NCI-H2029 treated with DMSO at 0.1 percent for 48 hours (cell line): ENCODE measurements at places on chromosomes 7 and 10.

DNA sequence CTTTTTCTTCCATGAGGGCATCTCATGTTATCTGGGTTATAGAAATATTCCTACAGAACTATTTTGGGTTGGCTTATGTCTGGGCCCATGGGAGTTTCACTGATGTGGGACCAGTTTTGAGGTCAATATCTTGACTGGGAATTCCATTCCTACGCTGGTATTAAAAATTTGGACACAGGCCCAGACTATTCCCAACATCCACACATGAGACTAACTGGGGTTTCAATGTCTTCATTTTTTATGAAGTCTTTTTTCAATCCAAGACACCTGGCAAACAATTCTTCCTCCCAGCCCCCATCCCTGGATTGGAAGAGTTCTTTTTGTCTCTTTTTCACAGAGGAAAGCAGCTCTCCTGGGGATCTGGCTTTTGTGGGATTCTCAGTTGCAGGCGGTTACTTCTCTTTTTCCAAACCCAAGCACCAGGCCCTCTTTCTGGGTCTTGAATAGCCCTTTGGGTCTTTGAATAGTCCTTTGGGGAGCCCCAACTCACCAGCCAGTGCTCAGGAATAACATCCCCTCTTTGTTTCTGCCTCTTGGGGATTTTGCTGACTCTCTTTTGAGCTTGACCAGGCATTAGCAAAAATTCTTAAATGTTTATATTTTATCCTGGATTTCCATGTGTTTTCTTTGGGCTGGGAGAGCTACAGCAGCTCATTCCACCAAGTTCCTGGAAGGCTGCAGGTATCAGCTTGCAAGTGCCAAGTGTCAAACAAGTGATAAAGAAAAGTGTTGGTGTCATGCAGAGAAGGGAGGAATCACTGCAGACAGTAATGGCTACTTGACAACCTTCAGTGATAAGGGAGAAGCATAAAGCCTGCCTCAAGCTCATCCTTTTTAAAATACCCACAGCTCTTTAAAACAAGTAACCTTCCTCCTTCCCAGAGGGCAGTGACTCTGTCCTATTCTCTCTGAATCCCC lies 234.3 kb downstream of the ADAM12 start:
- no peak for DNase-seq

- DNase-seq: peak; percentile 97
These were observed 2.6 kb downstream of the PRLHR start for GRCh38 chr10:118592675-118593330.

GRCh38 chr10:44993226-44993921 lies 7.3 kb upstream of the ZNF22 start:
- no peak for DNase-seq

GRCh38 chr7:30646154-30646553 lies 36.1 kb downstream of the CRHR2 start:
- DNase-seq: no peak

GRCh38 chr7:70082099-70082611 lies 483.9 kb downstream of the AUTS2 start:
- DNase-seq: no peak

- peak; percentile 42 for DNase-seq
These were observed 189.6 kb downstream of the AUTS2 start for GRCh38 chr7:69787736-69788431.

DNA sequence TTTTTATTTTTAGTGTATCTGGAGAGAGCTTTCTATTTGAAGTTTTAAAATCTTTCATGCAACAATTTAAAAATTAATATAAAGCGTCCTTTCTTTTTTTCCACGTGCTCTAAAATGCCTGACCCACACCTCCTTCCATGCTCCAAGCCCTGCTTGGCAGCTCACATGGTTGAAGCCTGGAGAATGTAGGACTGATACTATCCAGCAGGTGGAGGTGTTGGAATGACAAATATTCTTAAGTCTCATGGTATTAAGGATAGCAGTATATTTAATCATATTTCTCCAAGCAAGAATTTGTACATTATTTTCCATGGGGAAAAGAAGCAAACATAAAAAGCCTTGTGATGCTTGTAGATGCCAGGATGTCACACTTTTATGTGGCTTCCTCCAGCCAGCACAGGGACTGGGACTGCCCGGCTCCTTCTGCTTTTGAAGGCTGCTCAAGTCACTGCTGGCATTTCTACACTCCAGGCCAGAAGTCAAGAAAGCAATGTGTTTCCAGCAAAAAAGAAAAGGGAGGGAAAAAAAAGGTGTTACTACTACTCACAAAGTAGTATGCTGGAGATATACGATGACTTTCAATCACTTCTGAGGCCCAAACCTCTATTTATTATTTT lies 49.7 kb downstream of the BZW2 start:
- no peak for DNase-seq

DNA sequence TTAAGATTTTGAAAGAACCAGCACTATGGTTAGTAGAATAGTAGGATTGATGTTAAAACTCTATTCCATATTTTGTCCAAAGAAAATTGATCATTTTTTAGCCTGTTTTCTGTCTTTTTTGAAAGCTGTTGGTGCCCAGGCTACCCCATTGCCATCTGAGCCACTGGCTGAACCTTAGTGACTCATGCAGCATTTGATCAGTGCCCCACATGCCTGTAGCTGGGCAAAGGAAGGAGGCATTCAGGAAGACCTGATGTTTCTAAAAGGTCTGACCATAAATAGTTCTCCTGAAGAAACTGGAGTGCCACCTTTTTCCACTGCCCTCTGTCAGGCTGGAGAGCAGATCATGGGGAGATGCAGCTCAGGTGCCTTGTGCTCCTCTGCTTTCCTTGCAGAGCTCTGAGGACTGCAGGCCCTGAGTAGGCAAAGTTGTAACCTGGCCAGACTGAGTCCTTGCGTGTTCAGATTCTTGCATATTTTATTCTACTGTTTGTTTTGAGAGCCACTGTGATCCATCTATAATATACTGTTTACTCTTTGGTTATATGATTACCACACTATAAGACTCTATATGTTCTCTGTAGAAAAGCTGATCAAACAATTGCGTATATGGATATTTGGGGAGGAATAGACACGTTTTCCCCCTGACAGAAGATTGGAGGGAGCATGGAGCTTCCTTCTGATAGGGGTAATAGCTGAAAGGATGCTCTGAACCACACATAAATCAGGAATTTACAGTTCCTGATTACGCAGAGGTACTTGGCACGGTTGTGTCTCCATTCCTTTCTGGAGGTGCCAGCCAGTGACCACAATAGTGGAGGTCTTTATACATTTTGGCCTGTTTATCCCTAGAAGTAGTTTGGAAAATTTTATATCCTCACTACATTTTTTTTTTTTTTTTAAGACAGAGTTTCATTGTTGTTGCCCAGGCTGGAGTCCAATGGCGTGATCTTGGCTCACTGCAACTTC lies 48.9 kb upstream of the GJD4 start:
- DNase-seq: no peak

GRCh38 chr10:92567952-92568600 lies 5.8 kb downstream of the IDE start:
- DNase-seq: no peak

GRCh38 chr7:10855583-10855982 lies 118.1 kb upstream of the PHF14 start:
- no peak for DNase-seq

DNA sequence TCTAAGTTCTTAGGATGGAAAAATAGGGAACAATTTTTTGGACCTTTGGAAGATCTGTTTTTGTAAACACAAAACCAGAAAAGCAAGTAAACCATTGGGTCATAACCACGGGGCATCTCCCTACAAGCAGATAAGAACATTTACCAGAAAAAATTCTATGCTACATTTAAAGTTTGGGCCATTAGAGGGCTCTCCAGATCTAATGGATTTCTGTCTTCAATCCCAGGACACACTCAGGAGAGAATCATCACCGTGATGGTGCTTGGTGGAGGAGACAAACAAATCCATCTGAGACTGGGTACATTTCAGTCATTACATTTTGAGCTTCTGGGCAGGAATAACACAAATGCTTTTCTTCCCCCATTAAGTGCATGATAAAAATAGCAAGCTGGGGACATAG lies 178.4 kb upstream of the TARP start:
- no peak for DNase-seq

DNA sequence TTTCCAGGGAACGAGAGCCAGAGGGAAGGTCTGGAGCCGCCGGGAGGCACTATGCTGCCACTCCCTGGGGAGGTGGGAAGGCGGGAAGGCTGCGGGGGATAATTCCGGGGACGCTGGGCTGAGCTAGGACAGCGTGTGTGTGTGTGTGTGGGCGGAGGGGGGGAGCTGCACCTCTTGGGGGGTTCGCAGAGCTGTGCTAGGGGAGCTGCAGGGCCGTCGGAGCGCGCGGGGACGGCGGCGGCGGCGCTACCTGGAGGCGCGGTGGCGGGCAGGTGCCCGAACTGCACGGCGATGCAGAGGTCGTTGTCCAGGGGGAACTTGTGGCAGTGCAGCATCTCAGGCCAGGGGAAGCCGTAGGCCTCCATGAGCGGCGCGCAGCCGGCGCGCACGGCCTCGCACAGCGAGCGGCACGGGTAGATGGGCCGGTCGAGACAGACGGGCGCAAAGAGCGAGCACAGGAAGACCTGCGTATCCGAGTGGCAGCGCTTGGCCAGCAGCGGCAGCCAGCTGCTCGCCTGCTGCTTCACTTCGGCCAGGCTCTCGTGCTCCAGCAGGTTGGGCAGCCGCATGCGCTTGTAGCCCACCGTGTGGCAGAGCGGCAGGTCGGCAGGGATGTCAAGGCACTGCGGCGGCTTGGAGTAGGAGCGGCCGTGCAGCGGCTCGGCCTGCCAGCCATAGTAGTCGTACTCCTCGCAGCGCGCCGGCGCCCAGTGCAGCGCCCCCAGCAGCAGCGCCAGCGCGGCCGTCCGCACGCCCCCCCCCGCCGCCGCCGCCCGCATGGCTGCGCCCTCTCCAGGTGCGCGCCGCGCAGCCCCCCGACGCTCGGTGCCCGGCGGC lies 526 bp downstream of the SFRP5 start:
- no peak for DNase-seq

DNA sequence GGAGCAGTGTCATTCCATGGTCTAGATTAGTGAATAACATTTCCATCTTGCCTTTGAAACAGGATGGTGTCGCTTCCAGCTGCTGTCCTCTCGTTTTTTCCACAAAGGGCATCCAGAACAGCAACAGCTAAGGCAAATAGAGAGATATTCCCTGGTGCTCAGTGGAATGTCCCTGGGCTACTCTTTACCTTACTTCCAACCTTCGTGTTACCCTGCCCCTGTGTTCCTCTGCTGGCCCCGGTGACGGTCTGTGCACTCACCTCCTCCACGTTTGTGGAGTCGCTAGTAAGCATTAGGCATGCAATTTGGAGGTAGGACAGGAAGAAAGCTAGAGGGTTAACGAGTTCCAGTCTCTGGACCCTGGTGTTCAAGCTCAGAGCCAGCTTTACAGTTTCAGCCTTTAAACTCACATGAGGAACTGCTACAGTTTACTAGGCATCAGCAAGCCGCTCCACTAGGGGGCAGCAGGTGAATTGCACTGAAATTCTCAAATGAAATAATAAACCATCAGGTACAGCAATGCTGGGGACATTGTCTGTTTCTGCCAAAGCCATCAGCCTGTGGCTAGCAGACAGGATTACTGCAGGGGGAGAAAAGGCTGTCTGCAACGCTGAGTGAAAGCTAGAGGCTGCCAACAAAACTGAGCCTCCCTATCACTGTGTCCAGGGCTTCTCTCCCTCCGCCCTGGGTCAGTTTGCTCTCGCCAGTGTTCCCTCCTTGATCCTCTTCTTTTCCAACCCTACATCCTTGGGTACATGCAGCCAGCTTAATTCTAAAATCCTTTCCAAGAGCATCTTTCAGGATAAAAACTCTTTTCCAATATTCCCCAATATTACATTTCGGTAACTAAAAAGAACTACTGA lies 9.0 kb downstream of the MRPL32 start:
- DNase-seq: peak; percentile 2

DNA sequence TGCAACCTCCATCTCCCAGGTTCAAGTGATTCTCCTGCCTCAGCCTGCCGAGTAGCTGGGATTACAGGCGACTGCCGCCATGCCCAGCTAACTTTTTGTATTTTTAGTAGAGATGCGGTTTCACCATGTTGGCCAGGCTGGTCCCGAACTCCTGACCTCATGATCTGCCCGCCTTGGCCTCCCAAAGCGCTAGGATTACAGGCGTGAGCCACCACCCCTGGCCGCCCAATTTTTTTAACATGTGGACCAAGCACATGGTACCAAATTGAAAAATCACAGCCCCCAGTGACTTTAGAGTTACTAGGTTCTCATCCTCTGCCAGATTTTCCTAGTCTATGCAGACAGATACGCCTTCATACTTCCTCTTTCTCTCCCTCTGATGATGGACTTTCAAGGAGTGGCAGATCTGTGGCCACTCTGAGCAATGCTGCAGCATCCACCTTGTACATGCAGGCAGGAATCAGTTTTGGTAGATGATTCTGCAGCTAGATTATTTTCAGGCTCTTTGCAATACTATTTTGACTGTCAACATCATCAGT lies 34.0 kb upstream of the EZH2 start:
- DNase-seq: no peak

GRCh38 chr7:70738151-70738885 lies 393.6 kb upstream of the GALNT17 start:
- DNase-seq: no peak

GRCh38 chr10:109946680-109947079 lies 23.4 kb upstream of the XPNPEP1 start:
- no peak for DNase-seq

- no peak for DNase-seq
These were observed 72.1 kb upstream of the EGFR start for GRCh38 chr7:54946764-54947163.

- no peak for DNase-seq
These were observed 273.1 kb downstream of the AGMO start for GRCh38 chr7:15288741-15289140.

DNA sequence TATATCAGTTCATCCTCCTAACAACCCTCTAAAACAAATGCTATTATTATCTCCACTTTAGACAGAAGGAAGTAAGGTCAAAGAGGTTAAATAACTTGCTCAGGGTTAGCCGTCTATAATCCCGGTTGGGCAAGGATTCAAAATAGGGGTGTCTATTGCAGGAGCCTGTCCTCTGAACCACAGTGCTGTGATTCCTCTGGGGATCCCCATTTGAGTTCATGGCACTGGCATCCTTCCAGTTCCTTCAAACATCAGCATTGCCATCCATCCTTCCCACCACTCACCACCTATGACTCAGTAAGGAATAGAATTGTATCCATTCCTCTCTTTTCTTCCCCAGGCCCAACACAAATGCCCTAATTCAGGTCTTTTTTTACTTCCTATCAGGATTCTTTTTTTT lies 25.6 kb downstream of the HPS6 start:
- DNase-seq: no peak

DNA sequence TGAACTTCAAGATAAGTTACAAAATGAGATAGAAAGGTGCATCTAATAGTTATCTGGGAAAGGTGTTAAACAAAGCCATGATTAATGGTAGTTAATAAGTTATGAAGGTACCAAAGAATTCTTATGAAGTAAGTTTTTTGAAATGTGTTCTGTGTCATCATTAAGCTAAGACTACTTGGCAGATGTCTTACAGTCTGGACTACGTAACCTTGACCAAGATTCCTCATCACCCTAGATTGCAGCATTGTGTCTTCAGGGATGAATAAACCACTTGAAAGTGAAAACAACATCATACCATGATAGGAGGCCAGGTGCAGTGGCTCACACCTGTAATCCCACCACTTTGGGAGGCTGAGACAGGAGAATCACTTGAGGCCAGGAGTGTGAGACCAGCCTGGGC lies 48.2 kb downstream of the GOT1 start:
- DNase-seq: no peak
